ENCODE measurements at places on chromosomes 13 and 19.
A peak's percentile ranks its signal among the peaks of the same experiment; 100 is the strongest.

DNA sequence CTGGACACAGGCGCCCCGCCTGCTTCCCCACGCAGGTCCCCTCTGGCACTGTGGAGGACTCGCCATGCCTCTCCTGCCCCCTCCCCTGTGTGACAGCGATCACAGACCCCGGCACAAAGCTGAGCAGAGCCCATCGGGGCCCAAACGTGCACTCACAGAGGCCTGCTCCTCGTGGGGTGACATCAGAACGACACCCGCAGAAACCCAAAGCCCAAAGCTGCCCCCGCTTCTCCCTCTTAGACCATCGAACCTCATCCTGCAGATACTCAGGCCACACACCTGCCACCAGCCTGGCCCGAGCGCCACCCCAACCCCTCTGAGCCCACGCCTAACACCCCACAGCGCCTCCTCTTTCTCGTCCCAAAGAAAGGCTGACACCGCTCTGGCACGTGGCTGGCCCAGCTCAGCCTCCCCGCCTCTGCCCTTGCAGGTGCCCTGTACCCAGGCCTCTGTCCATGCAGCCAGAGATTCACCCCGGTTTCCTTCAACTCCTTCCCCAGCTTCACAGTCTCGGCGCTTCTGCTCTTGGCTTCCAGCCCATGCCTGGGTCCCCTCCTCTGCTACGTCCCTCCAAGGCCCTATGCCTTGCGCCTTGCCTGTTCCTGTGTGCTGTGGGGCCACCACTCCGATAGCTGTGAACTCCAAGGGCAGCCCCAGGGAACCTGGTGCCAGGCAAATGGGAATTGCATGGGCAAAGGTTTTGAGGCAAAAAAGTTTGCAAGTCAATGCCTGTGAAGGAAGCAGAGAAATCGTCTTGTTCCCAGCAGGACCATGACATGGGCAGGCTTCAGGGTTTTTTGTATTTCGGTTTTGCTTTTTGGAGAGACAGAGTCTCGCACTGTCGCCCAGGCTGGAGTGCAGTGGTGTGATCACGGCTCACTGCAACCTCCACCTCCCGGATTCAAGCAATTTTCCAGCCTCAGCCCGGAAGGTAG lies 831 bp upstream of the CBARP start:
- no peak for DNase-seq

GRCh38 chr13:51419001-51419636 lies 33.7 kb downstream of the INTS6 start:
- no peak for DNase-seq

- no peak for DNase-seq
These were observed 274.8 kb downstream of the TSHZ3 start for GRCh38 chr19:31074199-31075125.

- DNase-seq: no peak
These were observed 21.2 kb upstream of the CD177 start for GRCh38 chr19:43332058-43332922.

- DNase-seq: peak; percentile 40
These were observed 3.6 kb upstream of the A1BG start for GRCh38 chr19:58356766-58357480.

GRCh38 chr19:5397804-5398692 lies 57.2 kb upstream of the ZNRF4 start:
- DNase-seq: peak; percentile 55

- peak; percentile 45 for DNase-seq
These were observed 19.6 kb downstream of the MTMR6 start for GRCh38 chr13:25267715-25268114.

- peak; percentile 73 for DNase-seq
These were observed 904 bp upstream of the ALOX5AP start for GRCh38 chr13:30734439-30734838.

DNA sequence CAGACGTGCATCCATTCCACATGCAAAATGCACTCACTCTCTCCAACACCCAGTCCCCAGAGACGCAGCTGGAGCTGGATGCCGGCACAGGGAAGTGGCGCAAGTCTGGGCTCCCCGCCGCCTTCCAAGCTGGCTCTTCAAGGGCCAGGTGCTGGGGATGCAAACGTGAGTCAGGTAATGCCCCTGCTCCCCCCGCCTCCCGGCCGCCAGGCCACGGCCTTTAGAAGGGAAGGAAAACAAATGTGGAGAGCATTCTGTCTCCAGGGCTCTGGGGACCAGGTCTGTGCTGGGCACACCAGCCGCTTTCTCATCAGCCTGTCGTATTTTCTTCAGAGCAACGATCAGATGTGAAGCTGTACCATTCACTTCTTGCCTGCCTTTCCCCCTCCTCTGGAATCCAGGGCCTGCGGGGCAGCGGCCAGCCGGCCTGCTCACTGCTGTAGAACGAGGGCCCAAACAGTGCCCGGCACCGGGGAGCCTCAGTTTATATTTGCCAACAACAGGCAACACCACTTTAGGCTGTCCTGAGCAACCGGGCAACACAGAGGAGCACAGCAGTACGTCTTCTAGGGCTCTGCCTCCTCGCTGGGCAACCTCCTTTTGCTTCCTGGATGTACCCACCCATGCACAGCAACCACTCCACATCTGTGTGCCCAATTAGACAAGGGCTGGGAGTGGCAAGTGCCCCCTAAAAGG lies 3.8 kb downstream of the RAB20 start:
- no peak for DNase-seq

- DNase-seq: no peak
These were observed 14.7 kb downstream of the GARRE1 start for GRCh38 chr19:34269081-34269480.

DNA sequence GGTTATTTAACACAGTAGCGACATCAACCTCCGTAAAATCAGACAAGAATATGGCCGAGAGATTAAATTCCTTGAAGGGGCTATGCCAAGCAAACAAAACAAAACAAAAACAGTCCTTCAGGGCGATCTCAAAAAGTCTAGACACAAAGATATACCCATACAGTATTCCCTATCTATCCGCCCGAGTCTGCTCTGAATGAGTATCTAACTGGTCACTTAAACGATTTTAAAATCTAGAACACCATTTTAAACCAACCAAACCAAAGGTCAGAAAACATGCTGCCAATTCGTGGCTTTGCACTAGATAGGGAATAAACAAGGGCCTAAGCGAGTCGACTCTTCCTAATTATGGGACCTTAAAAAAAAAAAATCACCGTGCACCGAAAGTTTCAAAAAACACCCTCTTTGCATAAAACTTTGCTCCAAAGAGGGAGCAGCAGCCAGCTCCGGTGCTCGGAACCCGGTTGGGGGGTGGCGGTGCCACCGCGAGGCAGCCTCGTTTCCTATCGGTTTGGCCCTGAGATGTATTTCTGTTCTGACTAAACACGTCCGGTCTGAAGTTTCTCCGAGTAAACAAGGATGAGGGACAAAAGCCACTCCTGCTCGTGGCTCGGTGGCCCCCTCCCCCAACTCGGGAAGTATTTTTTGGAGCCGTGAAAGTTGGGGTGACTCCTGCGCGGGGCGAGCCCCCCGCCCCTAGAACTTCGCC lies 1.8 kb downstream of the HMGB1 start:
- DNase-seq: peak; percentile 79

DNA sequence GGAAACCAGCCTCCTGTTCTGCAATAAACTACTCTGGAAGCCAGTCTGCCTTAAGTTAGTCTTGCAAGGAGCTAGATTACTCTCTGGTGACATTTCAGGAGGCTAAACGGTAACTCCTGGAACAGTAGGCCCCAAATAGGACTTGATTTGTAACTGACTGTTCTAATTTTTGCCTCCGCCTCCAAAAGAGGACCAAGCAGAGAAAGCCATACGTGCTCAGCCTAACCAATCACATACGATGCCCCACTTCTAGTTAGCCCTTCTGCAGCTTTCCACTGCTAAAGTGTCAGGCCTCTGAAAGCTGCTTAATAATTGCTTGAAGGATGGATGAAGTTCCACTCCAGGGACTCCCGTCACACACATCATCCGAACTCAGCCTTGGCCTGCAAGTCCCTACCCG lies 744 bp downstream of the ZNF805 start:
- peak; percentile 57 for DNase-seq

- no peak for DNase-seq
These were observed 1247.6 kb downstream of the PCDH17 start for GRCh38 chr13:58879114-58879513.

DNA sequence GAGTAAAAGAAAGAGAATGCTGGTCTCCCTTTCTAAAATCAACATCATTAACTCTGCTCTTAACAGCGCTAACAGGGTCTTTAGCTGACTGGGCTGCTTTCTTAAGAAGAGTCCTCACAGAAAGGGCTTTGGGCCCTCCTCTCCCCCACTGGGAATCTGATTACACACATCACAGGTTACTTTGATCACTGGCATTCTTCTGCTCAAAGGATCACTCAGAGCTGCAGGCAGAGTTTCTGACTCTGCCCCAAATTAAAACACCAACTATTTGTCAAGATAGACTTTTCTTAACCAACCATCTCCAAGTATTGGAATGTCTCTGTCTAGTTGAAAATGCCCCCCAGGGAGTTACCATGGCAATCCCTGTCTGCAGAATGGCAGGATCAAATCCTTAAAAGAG lies 31.1 kb upstream of the SIAH3 start:
- no peak for DNase-seq

- DNase-seq: peak; percentile 41
These were observed 1.6 kb downstream of the DNM2 start for GRCh38 chr19:10719466-10719961.

- DNase-seq: peak; percentile 96
These were observed at the start of gene ZNF554 for GRCh38 chr19:2819540-2820111. ZNF554 (plus strand) TSS chr19:2819868; CDS start chr19:2820072, 204 bp downstream.

- no peak for DNase-seq
These were observed 1005.5 kb downstream of the PCDH9 start for GRCh38 chr13:66224663-66225062.

DNA sequence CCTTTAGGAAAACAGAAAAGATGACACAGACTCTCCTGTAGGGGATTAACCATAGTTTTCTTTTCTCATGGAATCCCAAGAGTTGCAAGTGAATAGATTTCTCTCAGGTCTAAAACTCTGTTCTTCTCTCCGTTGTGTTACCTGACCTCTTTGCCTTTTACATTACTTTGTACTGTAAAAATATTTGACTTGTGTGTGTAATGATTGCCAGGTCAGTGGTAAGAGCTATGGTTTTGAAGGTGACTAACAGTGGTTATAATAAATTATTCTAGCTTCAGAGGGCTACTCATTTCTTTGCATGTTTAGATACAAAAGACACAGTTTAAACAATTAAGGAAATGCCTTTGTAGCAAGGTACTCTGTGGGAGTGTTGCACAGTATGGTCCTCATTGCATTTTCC lies 23.0 kb upstream of the PSG2 start:
- DNase-seq: peak; percentile 27

DNA sequence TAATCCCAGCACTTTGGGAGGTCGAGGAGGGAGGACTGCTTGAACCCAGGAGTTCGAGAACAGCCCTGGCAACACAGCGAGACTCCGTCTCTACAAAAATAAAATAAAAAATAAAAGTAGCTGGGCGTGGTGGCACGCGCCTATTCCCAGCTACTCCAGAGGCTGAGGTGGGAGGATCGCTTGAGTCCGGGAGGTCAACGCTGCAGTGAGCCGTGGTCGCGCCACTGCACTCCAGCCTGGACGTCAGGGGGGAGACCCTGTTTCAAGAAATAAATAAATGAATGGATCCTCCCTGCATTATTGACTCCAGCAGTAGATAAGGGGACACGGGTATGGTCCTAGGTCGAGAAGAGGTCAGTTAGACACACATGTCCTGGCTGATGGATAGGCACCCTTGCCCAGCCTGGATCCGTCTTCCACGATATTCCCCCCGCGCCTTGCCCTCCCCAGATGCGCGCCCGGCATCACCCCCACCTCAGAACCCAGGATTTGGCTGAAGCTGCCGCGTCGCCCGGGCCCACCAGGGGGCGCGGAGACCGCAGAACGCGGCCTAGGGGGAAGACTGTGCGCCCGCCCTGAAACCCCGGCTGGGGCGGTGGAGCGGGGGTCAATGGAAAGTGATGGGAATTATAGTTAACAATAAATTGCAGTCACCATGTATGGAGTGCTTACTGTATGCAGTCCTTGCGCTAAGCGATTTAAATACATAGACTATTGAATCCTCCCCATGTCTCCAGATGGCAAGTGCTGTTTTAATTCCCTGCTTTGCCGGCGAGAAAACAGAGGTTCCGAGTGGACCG lies 2.1 kb upstream of the HOOK2 start:
- peak; percentile 87 for DNase-seq

DNA sequence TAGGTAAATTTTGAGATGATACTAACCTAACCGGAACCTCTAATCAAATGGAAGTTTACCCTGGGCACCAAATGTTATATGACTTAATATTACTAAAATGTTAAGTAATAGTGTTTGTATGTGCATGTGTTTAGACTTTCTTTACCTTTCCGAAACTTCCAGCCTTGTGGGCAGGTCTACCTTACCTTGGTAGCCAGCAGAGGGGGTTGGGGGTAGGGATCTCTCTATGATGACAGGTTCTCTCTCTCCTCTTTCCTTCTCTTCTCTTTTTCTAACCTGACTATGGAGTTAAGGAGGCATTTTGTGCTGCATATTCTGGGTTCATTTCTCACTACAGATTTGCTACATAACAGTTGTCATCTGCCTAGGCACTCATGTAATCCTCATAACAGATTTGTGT lies 6.8 kb upstream of the FRY start:
- no peak for DNase-seq

DNA sequence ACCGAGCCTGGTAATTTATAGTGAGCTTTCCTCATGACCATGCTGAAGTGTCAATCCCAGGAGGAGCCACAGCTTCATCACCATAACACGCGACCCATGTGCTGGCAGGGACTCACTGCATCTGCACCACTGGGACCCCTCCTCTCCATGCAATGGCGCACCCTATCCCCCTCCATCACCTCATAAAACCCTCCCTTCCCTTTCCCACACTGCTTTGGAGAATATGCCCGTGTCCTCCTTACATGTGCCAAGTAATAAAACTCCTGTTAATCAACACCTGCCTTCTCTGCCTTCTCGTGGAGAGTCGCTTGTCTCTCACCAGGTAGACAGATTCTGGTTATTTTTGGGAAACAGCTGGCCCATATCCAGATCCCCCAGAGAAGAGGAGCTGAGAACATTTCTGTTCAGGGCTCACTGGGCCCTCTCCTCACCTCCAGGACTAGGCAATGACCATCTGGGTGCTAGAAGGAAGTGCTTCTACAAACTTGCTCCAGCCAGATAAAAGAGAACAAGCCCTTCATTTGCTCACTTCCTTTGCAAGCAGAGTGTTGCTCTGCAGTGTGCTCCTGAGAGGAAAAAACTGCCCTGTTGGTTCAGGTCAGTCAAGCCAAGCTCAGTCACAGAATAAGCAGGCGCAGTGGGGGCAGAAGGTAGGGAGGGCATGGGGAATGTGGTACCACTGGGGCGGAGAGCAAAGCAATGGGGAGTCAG lies 894.3 kb downstream of the UQCRFS1 start:
- no peak for DNase-seq

GRCh38 chr13:21894091-21894490 lies 223.2 kb downstream of the FGF9 start:
- no peak for DNase-seq

Data from GM23248 (cell line).